ENCODE measurements at places on chromosomes 3 and 15.

GRCh38 chr3:71127052-71127831 lies 456.3 kb downstream of the FOXP1 start:
- DNase-seq = no peak

DNA sequence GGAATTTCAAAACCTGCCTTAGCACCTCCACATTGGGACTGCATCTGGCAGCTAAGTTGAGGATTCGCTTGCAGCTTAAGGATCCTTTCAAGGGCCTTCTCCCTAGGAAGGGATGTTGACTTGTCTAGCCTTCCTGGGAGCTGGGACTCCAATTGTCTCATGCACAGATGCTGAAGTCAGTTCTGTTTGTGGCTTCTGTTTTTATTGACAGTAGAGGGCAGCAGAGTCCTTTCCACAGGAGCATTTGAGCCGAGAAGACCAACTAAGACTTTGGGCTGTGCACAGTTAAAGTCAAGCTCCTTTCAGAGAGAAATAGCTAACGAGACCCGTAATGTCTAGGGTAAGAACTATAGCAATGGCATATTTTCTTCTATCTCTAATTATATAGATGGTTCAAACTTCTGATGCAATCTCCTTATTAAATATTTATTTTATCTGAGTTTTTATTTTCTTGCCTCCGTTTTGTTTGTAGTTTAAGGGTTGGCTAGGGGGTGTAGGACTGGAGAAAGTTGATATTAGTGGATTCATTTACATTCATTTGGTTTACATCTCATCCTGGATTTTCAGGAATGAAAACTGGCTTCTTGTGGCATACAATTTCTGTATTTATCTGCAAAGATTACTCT lies 59.7 kb upstream of the KBTBD8 start:
- DNase-seq = peak; percentile 1

GRCh38 chr3:96354742-96355141 lies 459.7 kb upstream of the EPHA6 start:
- peak; percentile 12 for DNase-seq

DNA sequence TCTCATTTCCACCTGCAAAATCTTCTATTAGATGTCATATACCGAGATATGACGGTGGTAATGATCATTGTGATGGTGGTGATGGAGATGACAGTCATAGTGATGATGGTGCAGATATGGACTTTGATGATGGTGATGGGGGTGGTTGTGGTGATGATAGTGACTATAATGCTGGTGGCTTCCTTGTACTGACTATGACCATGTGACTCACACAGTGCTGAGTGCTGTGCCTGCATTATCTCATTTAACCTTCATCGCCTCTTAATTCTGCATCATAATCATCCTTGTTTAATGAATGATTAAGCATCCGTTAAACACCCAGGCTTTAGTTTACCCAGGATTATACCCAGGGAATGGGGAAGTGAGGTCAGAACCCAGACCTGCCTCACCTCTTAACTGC lies 331.7 kb downstream of the FEZF2 start:
- DNase-seq = no peak

DNA sequence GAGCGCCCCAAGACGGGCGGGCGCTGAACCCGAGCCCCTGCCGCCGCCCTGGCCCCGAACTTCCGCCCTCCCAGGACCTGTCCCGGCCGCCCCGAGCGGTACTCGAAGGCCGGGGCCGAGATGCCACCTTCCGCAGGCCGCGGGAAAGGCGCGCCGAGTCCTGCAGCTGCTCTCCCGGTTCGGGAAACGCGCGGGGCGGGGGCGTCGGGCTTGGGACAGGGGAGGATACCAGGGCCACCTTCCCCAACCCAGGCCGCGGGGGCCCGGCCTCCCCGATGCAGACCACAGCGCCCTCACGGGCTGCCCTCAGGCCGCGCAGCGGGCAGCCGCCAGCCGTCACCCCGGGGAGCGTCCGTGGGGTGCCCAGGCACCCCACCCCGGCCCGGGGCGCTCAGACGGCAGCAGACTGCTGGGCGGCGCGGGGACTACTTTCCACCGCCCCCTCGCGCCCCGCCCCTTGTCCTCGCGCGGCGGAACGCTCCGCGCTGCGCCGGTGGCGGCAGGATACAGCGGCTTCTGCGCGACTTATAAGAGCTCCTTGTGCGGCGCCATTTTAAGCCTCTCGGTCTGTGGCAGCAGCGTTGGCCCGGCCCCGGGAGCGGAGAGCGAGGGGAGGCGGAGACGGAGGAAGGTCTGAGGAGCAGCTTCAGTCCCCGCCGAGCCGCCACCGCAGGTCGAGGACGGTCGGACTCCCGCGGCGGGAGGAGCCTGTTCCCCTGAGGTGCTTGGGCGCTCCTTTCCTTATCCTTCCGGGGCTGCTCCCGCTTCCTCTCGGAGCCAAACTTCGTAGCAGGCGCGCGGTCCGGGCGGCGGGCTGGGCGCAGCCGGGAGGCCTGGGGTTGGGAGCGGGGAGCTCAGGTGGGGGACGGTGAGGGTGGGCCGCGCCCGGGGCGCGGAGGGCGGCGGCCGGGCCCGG lies at the start of gene CTNNB1:
TSS of gene CTNNB1 (plus strand) at position 556 of the 916 bp plus-strand sequence. CDS start 24,564 bp downstream, outside the sequence.
- peak; percentile 86 for DNase-seq

DNA sequence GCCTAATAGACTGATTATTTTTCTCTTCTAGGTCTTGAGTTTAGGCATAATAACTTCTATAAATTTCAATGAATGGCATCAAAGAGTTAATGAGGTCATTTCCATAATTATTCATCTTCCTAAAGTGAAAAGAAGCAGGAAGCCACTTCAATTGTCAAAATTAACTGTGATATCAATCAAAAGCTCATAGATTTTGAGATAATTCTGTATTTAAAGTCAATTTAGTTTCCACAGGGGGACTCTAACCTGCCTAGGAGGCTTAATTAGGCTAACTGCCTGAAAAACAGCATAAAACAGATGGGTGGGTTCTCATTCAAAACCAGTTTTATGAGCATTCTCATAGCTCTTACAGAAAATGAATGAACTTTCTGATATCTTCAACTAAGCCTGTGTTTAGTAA lies 177.8 kb downstream of the OTOL1 start:
- no peak for DNase-seq

GRCh38 chr15:23483821-23484299 lies 36.8 kb upstream of the GOLGA6L2 start:
- DNase-seq = no peak

GRCh38 chr15:100937171-100937570 lies 18.0 kb downstream of the LRRK1 start:
- no peak for DNase-seq
